Mesangial cell (primary cell): ENCODE measurements at places on chromosomes 7 and 10. TPM values are rescaled to one million over a fixed set of nuclear protein-coding genes. Genes with fewer than 3 reads are reported as not detected.

OR2A42 gene
- under 0.01 and 0.49 TPM in 2 replicates for total RNA-seq

SNX8 gene
- total RNA-seq = 28.7 and 31.8 TPM in 2 replicates

UNCX gene
- not detected in 2 replicates for total RNA-seq

MDH2 gene
- 120 and 146 TPM in 2 replicates for total RNA-seq

GPR22 gene
- total RNA-seq = not detected in 2 replicates

OR9A2 gene
- not detected in 2 replicates for total RNA-seq

MUC3A gene
- not detected in 2 replicates for total RNA-seq

CALML3 gene
- total RNA-seq = not detected in 2 replicates

AGAP6 gene
- 2.8 and 6.7 TPM in 2 replicates for total RNA-seq

PLAU gene
- total RNA-seq = 122 and 154 TPM in 2 replicates

TSPAN12 gene
- 5.5 and 33.7 TPM in 2 replicates for total RNA-seq

MEOX2 gene
- total RNA-seq = 0.13 TPM in 1 of 2 replicates, not detected in the other

EDRF1 gene
- 8.4 and 12.7 TPM in 2 replicates for total RNA-seq

WASL gene
- 13.5 and 21.4 TPM in 2 replicates for total RNA-seq

LCOR gene
- 9.5 and 12.9 TPM in 2 replicates for total RNA-seq

CFAP69 gene
- total RNA-seq = 0.65 and 1.6 TPM in 2 replicates

GJD4 gene
- not detected in 2 replicates for total RNA-seq

CYP26C1 gene
- total RNA-seq = 0.63 TPM in 1 of 2 replicates, not detected in the other

INA gene
- total RNA-seq = 2.7 and 2.9 TPM in 2 replicates

RET gene
- total RNA-seq = 0.51 and 0.65 TPM in 2 replicates

NAT16 gene
- not detected in 2 replicates for total RNA-seq

SPDYE16 gene
- total RNA-seq = not detected in 2 replicates

NODAL gene
- total RNA-seq = not detected in 2 replicates

CXCL12 gene
- total RNA-seq = 0.81 and 4.7 TPM in 2 replicates

AGR2 gene
- total RNA-seq = 0.13 and 1.6 TPM in 2 replicates

NUTM2E gene
- under 0.01 TPM in 1 of 2 replicates, not detected in the other for total RNA-seq

GHRHR gene
- total RNA-seq = not detected in 2 replicates

SUN3 gene
- total RNA-seq = 0.51 TPM in 1 of 2 replicates, not detected in the other

TECTB gene
- not detected in 2 replicates for total RNA-seq

FLNC gene
- total RNA-seq = 232 and 267 TPM in 2 replicates

BICC1 gene
- total RNA-seq = 68.8 and 186 TPM in 2 replicates

GALNT17 gene
- under 0.01 and 0.13 TPM in 2 replicates for total RNA-seq

PRSS37 gene
- total RNA-seq = not detected in 2 replicates

BMPER gene
- total RNA-seq = 0.51 and 2.6 TPM in 2 replicates

PKD2L1 gene
- total RNA-seq = not detected in 2 replicates

NKX1-2 gene
- total RNA-seq = not detected in 2 replicates

GARIN1A gene
- total RNA-seq = 0.13 and 0.16 TPM in 2 replicates

DIP2C gene
- total RNA-seq = 10.9 and 32.2 TPM in 2 replicates

GPR37 gene
- total RNA-seq = 3.7 and 16.0 TPM in 2 replicates

ADAM12 gene
- total RNA-seq = 18.6 and 28.2 TPM in 2 replicates

SLC16A12 gene
- 2.8 and 4.4 TPM in 2 replicates for total RNA-seq

SCART1 gene
- under 0.01 and 1.4 TPM in 2 replicates for total RNA-seq

C7orf57 gene
- 0.13 and 0.16 TPM in 2 replicates for total RNA-seq

TMEM184A gene
- total RNA-seq = 4.1 and 4.4 TPM in 2 replicates

RAPGEF5 gene
- 0.16 and 0.51 TPM in 2 replicates for total RNA-seq

NME8 gene
- total RNA-seq = not detected in 2 replicates

FBXL13 gene
- total RNA-seq = 0.49 and 1.1 TPM in 2 replicates
